H4 (cell line): ENCODE measurements at places on chromosomes 12 and 14.
A peak's percentile ranks its signal among the peaks of the same experiment; 100 is the strongest.

GRCh38 chr14:71206766-71207371, 299.6 kb downstream of the PCNX1 start:
- peak; percentile 72 for DNase-seq

GRCh38 chr14:73426877-73427276, 31.5 kb downstream of the NUMB start:
- DNase-seq: no peak

GRCh38 chr12:93686572-93687356, 9.6 kb downstream of the CRADD start:
- DNase-seq: no peak

DNA sequence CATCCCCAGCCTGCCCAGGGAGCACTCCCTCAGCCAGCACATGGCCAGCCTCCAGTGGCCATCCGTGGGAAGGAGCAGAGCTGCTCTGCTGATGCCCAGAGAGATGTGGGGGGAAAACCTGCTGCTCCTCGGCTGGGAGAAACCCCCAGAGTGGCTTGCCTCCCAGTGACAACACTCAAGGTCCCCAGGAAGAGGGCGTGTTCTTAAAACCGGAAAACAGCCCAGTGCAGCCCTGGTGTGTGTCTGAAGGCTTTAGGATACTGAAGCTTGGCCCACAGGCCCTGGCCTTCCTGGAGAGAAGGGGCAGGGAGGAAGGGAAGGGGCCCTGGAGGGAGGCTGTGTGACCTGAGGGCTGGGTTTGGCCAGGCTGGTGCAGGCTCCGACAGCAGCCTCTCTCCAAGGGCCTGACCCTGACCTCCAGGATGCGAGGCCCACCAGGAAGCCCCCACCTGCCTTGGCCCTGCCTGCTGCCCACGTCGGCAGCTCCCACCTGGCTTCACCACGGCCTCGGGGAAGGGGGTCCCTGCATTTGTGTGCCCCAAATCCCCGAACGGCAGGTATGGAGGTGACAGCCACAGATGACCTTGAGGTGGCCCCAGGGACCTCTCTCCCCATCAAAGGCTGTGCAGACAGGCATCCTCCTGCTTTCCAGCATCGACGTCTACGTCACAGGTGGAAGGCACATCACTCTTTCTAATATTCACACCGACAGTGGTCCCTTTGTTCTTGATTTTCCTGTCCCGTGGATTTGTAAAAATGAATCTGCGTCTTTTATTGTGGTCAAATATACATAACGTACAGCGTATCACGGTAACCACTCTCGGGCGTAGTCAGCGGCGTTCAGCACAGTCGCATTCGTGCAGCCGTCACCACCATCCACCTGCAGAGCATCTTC, 190.0 kb upstream of the C14orf180 start:
- DNase-seq: no peak

DNA sequence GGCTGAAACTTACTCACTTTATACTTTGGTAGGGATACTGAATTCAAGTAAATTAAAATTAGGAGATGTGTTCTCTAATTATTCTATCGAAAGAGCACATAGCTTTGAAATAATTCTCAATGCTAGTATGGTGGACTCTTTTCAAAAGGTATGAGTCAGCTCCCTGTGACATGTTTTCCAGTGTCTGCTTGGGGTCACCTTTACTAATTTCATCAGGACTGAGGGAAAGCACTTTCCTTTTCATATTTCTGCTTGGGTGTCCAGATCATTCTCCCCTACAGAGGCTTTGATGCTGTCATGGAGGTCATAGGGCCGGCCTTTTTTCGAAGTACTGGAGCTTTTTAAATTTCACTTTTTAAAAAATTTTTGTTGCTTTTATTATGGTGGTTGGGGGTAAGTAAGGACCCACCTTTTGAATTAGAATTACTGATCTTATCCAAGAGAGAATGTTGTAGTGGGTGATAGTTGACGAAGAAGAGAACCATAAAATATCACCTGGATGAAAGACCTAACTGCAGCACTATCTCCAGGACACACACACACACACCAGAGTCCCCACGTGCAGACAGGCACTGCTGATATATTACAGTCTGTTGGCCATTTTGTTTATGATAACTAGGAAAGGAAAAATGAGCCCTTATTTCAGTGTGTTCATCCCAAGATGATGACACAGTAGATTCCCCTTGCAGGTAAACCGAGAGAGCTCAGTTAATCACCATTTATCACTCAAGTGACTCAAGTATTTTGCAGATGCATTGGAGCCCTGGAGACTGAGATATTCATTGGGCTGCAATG, 558.6 kb downstream of the DIO2 start:
- peak; percentile 0 for DNase-seq

- no peak for DNase-seq
These were observed 168.9 kb upstream of the RASSF8 start for GRCh38 chr12:25789541-25789944.

DNA sequence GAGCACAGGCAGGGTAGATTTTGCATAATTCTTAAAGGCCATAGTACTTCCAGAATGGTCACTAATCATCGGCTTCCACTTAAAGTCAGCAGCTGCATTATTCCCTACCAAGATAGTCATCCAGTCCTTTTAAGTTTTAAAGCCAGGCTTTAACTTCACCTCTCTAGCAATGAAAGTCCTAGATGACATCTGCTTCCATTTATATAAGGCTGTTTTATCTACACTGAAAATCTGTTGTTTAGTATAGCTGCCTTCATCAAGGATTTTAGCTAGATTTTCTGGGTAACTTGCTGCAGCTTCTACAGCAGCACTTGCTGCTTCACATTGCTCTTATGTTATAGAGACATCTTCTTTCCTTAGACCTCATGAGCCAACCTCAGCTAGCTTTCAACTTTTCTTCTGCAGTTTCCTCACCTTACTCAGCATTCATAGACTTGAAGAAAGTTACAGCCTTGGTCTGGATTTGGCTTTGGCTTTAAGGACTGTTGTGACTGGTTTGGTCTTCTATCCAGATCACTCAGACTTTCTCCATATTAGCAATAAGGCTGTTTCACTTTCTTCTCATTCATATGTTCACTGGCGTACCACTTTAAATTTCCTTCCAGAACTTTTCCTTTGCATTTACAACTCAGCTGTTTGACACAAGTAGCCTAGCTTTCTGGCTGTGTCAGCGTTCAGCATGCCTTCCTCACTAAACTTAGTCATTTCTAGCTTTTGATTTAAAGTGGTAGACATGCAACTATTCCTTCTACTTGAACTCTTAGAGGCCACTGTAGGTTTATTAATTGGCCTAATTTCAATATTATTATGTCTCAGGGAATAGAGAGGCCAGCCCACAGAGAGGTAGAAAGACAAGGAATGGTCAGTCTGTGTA, 209.9 kb upstream of the GARIN2 start:
- no peak for DNase-seq

DNA sequence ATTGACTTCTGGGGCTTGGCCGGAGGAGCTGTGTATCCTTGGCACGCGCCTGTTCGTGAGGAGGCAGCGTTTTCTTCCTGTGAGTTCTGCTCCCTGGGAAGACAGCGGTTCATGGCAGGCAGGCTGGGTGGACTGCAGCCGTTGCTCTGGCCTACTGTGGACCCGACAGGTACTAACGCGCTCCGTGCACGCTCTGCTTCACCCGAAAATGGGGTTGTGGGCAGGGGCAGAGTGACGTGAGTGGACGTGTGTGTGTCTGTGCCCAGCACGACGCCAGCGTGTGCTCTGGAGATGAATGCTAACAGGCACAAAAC, 179.1 kb downstream of the KIF26A start:
- no peak for DNase-seq

GRCh38 chr14:59293935-59294661, 105.6 kb downstream of the DAAM1 start:
- DNase-seq: no peak

GRCh38 chr12:93140801-93141200, 211.7 kb upstream of the EEA1 start:
- DNase-seq: no peak
